ENCODE measurements at places on chromosomes 12 and 14.

GRCh38 chr14:68638141-68638999, 154.5 kb downstream of the ZFP36L1 start:
- DNase-seq = peak; percentile 87

DNA sequence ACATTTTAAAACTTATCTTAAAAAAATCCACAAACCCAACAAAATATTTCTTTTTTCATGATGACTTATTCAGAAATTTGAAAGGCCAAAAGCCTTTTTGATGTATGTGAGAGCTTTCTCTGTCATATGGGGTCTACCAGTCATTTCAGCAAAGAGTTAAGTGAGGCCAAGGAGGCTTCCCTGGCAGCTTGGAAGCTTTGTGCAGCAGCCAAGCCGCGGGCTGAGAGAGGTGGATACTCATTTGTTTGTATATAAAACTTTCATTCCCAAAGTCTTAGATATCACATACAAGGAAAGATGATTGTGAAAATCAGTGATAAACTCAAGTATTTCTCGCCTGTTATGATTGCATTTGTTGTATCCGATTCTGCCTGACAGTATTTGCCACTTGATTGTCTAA, 48.5 kb upstream of the RNU6-8 start:
- DNase-seq = peak; percentile 75

DNA sequence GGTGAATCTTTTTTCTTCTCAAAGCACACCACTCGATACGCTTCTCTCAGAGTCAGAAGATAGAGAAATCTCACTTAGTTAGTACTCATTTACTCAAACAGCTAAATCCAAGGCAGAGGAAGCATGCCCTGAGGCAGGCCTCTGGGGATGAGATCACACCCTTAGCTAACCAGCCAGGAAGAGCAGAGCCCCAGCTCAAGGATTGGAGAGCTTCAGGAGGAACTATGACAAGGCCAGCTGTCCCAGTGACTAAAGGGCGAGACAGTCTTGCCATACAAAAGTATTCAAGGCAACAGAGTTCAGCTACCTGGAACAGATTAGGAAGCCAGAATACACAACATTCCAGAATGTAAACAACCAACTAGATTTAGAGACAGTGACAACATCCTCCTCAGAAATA, 197.7 kb upstream of the CCDC196 start:
- no peak for DNase-seq

DNA sequence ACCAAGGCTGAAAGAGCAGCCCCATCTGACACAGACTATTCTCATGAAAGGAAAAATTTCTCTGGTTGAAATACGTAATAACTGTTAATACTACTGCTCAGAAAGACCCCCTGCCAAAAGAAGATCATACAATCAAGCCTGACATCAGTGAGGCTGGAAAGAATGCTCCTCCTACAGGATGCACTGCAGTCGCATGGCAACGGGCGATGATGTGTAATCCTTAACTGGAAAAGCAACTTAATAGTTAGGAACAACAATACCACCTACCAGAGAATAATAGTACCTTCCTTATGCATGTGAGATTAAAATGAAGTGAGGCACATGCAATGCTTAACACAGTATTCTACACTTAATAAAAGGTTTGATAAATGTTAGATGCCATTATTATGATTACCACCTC, 1.2 kb upstream of the GOLGA5 start:
- no peak for DNase-seq

DNA sequence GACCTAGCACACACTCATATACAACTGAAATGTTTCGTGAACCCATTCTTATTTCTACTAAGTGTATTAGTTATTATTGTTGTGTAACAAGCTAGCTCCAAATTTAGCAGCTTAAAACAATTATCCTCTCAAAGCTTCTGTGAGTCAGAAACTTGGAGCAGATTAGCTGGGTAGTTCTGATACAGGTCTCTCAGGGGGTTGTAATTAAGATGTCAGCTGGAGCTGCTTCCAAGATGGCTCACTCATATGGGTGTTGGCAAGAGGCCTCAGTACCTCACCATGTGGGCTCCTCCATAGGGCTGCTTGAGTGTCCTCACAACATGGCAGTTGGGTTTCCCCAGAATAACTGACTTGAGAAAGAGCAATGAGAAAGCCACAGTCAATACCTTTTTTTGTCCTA, 9.8 kb downstream of the GPR135 start:
- DNase-seq = no peak

GRCh38 chr12:105998561-105998960, 140.2 kb downstream of the NUAK1 start:
- no peak for DNase-seq

- no peak for DNase-seq
These were observed 22.6 kb downstream of the TCTN1 start for GRCh38 chr12:110636516-110636915.

DNA sequence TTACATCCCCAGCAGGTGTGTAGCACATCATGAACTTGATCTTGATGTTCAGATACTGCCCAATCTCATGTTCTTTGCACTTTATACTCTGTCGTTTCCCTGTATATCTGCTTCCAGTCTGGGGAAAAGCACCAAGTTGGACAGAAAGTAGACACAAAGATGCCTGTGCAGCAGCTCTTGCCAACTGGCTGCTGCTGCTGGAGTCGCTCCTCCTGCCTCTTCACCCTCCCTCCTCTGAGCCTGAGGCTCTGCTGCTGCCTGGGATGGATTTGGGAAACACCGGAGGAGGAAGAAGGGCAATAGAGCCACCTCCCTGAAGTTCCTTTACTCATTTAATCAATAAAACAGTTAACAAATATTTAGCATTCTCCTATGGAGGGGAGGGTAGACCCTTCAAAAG, 32.4 kb downstream of the ADCK1 start:
- DNase-seq = no peak

DNA sequence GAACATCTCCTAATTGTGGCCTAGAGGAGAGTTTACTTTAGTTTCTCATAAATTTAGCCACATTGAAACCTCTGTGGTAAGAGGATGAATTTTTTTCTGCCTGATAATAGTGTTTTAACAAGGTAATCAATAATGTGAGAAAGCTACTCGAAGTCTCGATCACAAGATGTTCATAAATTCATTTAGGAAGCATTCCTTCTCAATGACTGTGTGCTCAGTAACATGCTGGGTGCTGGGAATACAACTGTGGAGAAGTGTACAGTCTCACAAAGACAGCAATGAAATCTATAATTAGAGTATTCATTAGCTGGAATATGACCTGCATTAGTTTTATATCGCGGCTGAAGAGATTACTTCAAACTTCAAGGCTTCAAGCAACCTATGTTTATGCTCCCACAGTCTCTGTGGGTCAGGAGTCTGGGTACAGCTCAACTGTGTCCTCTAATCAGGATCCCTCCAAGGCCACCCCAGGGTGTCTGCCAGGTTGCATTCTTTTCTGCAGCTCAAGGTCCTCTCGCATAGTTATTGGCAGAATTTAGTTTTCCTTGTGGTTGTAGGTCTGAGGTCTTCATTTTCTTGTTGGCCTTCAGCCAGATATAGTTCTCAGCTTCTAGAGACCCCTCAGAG, 167.6 kb downstream of the ANO4 start:
- no peak for DNase-seq

DNA sequence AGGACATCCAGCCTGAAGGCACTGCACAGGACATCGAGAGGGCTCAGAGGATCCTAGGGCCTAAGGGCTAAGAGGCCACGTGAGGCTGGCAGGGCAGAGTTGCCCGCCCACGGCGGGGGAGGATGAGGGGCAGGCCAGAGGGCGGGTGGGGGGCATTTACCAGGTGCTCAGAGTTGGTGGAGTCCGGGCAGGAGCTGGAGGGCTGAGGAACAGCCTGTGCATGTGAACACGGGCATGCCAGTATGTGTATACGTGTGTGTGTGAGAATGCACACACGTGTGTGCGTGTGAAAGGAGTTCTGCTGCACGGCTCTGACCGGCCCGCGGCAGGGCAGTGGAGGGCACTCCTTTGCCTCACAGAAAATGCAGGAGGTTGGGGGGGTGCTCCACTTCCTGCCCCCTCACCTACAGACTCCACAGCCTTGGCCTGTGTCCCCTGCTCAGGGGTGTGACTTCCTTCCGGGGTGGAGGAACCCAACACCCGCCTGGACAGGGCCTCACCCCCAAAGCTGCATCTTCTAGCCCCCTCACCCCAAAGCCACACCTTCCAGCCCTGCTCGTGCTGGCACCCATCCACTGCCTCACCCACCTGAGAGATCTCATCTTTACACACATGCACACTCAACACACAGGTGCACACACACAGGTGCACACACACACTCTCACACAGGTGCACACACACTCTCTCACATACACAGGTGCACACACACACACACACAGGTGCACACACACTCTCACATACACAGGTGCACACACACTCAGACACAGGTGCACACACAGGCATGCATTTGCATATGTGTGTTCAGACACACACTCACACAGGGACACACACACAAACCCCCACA, 11.8 kb upstream of the GPR132 start:
- DNase-seq = no peak

GRCh38 chr12:53820514-53821306, 68.9 kb upstream of the CISTR start:
- no peak for DNase-seq

DNA sequence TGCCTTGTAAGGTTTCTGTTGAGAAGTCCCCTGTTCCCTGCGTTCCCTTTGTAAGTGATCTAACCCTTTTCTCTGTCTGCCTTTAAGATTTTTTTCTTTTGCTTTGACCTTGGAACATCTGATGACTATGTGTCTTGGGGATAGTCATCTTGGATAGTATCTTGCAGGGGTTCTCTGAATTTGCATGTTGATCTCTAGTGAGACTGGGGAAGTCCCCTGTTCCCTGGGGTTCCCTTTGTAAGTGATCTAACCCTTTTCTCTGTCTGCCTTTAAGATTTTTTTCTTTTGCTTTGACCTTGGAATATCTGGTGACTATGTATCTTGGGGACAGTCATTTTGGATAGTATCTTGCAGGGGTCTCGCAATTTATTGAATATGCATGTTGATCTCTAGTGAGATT, 38.2 kb upstream of the TMX1 start:
- no peak for DNase-seq

- DNase-seq = no peak
These were observed 39.3 kb downstream of the DLK1 start for GRCh38 chr14:100765991-100766390.

DNA sequence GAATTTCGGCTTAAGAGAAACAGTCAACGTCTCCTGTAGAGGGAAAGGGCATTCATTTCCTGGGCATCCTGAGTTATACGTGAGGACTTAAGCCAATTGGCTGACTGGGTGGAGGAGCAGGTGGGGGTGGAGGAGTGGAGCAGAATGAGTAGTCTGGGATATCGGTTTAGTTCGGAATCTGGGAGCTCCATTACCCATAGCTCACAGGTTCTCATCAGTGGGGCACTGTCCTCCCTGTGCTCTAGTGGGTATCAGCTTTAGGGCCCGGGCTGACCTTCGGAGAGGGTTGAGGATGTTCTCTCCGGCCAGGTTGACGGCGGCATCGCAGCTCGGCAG, 704 bp downstream of the SDR39U1 start:
- no peak for DNase-seq

- no peak for DNase-seq
These were observed 500.4 kb downstream of the NELL2 start for GRCh38 chr12:44375694-44376093.

DNA sequence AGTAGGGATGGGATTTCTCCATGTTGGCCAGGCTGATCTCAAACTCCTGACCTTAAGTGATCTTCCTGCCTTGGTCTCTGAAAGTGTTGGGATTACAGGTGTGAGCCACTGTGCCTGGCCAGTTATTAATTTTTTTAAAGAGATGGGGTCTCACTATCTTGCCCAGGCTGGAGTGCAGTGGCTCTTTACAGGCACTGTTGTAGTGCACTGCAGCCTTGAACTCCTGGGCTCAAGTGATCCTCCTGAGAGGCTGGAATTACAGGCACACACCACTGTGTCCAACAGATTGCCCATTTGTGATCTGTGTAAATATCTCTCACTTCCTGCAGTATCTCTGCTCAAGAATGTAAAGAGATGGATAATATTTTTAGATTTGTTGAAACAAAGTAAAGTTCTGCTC, 45.9 kb downstream of the PTPN11 start:
- no peak for DNase-seq

DNA sequence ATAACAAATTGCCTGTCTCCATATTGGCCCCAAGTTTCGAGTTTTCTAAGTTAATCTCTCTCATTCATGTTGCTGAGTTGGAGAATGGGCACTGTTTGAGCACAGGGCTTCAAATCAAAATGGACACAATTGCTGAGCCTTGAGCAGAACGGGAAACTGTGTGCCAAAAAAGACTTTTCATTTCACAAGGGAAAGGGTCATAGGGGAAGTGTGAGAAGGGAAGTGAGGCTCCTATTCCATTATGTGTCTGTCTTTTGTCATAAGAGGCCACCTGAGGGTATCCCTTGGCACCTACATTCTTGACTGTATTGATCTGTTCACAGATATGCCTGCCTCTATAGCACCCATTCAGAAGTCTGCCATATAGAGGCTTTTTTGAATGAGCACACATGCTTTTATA, 59.1 kb downstream of the TTLL5 start:
- no peak for DNase-seq

GRCh38 chr12:27615331-27615891, 80.8 kb upstream of the REP15 start:
- no peak for DNase-seq

DNA sequence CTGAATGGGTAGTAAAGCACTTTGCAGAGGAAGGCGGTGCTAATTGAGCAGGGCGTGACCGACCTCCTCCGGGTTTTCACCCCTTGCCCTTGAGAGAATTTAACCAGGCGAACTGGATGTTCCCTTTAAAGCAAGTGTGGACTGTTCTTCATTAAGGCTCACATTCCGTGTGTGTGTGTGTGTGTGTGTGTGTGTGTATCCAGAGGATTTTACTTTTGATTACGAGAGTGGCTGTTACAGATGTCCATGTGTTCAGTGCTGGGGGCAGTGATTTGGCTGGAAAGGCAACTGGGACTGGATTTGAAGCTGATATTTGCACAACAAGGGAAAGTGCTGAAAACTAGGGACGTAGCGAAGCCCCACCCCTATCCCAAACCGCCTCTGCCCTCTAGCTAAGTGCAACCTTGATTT, 2.2 kb downstream of the TMEM132C start:
- no peak for DNase-seq

DNA sequence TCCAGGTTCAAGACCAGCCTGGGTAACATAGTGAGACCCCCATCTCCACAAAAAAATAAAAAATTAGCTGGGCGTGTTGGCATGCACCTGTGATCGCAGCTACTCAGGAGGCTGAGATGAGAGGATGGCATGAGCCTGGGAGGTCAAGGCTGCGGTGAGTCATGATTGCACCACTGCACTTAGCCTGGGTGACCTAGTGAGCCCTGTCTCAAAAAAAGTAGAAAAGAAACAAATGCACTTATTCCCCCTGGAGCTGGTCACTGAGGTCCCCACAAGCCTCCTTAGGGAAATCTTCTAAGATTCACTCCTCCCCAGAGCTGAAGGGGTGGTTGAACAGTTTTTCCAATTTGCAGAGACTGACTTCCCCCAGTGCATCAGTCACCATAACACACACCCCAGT, 1.6 kb downstream of the CD9 start:
- DNase-seq = no peak

DNA sequence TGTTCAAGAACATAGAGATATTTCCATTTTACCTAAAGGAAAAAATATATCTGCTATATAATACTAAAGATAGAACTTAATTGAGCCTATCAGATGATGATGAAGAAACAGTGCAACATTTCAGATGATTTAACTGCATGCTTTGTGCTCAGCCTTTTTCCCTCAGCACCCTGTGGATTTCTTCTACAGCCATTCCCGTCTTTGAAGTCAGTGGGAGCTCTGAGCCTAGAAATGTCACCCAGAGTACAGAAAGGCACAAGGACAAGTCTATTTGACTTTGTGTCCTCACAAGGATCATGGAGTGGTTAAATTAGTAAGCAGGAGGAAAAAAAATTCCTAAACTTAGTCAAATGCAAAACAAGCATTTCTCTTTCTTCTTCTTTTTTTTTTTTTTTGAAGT, 994.0 kb upstream of the FLRT2 start:
- DNase-seq = no peak

Data from esophagus muscularis mucosa (tissue), 4 donors.